Posterior cingulate gyrus (tissue), 11 donors: ENCODE measurements at places on chromosomes 12 and 14.

- no peak for DNase-seq
These were observed 170.9 kb upstream of the LMNTD1 start for GRCh38 chr12:25723921-25724491.

DNA sequence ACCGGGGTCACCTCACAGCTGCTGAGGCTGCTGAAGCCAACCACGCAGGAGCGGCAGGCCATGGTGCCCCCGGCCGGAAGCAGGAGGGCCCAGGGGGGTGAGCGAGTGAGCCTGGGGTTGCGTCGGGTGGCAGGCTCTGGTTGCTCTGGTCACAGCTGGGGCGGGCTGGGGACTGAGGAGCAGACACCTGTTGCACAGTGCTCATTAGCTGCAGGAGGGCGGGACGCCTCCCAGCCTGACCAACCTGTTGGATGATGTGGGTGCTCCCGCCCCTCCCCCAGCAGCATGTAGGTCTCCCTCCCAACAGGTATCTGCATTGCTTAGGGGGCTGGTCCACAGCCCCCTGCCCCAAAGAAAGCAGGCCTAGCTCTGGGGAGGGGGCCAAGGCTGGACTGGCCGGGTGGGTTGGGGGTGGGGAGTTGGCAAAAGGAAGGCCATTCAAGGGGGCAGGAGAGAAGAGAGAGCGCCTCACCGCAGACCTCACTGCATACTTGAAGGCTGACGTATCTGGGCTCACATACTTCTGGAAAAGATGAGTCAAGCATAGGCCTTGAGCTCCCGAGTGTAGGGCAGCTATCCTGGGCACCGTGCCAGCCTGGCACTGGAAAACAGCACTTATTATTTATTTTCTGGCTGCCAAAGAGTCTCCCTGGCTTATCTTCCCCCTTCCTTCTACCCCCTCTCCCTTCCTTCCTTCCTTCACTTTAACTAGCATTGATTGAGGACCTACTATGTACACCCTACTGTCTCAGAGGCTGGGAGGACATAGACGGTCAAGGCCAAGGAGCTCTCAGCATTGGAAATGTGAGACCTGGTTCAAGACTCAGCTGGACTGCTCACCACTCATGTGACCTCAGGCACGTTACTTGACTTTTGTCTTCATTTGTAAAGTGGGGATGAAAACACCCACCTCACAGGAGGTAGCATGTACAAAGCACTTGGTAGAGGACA lies at the start of gene KRT80:
Gene KRT80 (minus strand): TSS at position 174 of the 951 bp plus-strand sequence. CDS start 112 bp downstream, at position 62.
- no peak for DNase-seq

DNA sequence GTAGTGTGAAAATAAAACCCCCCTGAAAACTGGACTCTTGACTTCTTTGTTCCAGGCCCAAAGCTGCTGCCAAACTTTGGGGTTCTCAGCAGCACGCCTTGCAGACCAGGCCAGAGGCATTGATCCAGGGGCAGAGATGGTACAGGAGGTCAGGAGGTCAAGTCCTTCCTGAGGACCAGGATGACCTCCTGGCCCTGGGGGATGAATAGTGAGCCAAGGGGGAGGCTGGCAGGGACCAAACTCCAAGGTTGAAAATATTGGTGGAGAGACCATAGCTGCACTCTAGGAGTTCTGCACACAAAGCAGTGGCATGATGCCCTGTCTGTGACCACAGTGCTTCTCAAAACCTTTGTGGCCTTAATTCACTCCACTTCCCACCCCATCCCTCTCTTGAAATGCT lies 12.1 kb downstream of the SLC10A1 start:
- DNase-seq, result no peak

DNA sequence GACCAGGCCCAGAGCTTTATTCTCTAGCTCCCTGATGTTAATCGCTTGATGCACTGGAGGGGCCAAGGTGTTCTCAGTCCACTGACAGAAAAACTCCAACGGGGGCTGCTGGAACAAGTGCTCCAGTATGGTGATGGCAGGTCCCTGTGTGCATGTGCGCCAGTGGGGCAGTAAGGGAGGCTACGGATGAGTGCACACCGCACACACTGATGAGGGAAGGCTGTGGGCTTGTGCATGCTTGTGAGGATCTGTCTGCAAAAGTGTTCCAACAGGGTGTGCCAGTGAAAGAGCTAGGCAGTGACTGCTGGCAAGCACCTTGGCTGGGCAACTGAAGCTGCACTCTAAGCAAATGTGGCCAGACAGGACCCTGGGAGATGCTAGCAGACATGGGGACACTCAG lies 229.7 kb upstream of the FOXG1 start:
- no peak for DNase-seq

DNA sequence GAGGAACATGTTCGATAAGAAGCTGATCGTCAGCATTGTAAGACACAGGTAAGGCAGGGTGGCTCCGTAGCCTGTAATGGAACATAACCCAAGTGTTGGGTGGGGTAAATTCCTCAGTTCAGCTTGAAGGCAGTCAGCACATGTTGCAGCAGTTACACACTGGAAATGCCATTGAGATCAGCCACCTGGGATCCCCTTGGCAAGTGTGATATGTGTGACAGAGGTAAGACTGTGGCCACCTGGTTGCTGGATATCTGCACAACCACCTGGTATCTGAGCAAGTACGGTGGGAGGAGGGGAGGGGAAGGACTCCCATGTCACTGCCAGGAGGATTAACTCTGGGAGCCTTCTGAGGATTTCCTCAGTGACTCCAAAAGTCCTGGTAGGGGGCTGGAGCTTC lies 158.0 kb upstream of the CAND1 start:
- DNase-seq, result no peak

- DNase-seq, result no peak
These were observed 1.7 kb downstream of the HAL start for GRCh38 chr12:95994476-95994875.

GRCh38 chr12:53977596-53978445 lies 3.1 kb upstream of the HOTAIR start:
- DNase-seq, result no peak

GRCh38 chr12:14399871-14400270 lies 34.4 kb downstream of the ATF7IP start:
- DNase-seq, result no peak

- no peak for DNase-seq
These were observed 83.8 kb upstream of the HMGA2 start for GRCh38 chr12:65740506-65740872.

DNA sequence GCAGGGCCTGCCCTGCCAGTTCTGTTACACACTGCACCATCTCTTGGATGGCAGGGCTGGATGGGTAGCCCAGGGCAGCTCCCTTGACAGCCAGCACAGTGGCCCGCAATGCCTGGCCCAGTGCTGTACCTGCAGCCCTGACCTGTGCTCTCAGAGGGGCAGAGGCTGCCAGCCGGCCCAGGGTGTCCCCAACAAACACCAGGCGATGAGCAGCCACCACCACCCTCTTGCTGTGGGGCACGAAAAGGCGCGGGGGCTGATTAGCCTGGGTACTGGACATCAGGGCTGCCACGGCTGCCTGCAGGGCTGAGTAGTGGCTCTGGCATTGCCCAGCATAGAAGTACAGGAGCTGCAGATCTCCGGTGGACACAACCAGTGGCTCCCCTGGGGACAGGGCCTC lies 4.6 kb upstream of the SLC22A17 start:
- no peak for DNase-seq

- DNase-seq, result no peak
These were observed 227.3 kb upstream of the RTL1 start for GRCh38 chr14:101130861-101131260.

DNA sequence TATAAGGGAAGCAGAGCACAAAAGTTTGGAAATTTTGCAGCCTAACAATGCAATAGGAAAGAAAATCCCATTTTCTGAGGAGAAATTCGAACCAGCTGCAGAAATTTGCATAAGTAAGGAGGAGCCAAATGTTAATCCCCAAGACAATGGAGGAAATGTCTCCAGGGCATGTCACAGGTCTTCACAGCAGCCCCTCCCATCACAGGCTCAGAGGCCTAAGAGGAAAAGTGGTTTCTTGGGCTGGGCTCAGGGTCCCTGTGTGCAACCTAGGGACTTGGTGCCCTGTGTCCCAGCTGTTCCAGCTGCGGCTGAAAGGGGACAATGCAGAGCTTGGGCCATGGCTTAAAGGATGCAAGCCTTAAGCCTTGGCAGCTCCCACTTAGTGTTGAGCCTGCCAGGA lies 190.0 kb downstream of the MDGA2 start:
- DNase-seq, result no peak

GRCh38 chr12:27549236-27549800 lies 25.3 kb downstream of the PPFIBP1 start:
- DNase-seq, result no peak

- DNase-seq, result no peak
These were observed 4.6 kb upstream of the BIN2 start for GRCh38 chr12:51328587-51328986.

GRCh38 chr12:87828382-87828973 lies 200.7 kb downstream of the C12orf50 start:
- no peak for DNase-seq

- DNase-seq, result peak; percentile 86
These were observed 204.4 kb downstream of the TMX1 start for GRCh38 chr14:51444353-51445000.

GRCh38 chr12:22117563-22118237 lies 71.7 kb downstream of the CMAS start:
- DNase-seq, result no peak

DNA sequence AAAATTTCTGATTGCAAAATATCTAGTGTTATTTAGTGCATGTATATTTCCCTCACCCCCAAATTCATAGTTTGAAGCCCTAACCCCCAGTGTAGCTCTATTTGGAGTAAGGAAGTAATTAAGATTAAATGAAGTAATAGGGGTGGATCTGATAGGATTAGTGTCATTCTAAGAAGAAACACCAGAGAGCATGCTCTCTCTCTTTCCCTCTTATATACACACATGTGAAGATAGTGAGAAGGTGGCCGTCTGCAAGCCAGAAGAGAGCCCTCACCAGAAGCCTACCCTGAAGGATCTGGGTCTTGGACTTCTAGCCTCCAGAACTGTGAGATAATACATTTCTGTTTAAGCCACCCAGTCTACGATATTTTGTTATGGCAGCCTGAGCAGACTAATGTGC lies 120.3 kb downstream of the TMEM30B start:
- DNase-seq, result no peak

DNA sequence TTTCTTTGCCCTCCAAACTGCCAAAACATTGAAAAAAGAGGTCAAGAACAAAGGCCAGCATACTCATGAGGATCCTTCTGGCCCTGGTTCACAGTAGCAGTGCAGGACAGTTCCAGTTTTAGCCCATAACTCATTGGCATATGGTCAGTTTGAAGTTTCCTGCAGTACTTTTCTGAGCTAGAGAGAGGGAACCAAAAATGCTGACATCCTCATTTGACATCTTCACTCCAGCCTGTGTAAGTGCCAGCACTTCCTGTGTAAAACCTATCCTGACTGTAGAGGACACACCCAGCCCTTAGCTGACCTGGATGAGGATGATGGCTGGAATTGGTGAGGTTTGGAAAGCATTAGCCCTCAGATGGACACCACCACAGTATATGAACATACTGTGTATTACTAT lies 84.1 kb downstream of the FGD4 start:
- DNase-seq, result no peak

DNA sequence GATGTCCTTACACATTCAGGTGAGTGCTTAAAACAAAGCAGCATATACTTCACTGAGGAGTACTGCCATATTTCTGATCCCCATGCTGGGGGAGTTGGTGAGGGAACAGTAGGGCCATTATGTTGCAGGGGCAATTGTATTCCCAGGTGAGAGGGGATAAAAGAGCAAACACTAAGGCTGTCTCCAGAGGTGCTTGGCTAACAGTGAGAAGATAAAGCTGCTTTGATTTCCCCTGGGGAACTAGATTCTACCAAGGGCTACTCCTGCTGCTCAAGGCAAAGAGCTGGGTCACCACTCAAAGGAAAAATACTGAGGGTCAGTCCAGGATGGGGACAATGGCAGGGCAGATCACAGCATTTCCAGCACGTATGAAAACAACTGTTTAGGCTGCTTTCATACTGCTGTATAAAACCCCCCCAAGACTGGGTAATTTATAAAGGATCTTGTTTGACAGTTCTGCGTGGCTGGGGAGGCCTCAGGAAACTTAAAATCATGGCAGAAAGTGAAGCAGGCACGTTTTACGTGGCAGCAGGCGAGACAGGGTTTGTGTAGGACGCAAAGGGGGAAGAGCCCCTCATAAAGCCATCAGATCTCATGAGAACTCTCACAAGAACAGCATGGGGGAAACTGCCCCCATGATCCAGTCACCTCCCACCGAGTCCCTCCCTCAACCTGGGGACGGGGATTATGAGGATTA lies 47.8 kb upstream of the OR5AU1 start:
- DNase-seq, result no peak

DNA sequence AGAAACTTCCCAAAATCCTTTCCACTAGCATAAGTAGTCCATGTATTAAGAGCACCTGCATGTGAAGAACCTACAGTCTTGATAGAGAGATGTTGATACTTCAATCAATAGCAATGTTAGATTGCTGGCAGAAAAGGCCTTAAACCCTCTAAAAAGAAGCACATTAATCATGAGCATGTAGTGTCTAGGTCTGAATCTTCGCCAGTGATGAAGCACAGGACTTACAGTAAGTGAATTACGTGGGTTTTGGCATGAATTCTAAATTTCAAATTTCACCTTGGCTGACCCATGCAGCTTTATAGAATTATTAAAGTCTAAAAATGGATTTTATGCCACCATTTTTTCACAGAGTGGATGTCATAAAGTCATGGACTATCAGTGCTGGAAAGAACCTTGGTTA lies 791.6 kb upstream of the NOVA1 start:
- DNase-seq, result no peak

- DNase-seq, result peak; percentile 22
These were observed 34.0 kb downstream of the CHGA start for GRCh38 chr14:92956961-92957360.

- DNase-seq, result no peak
These were observed 942.7 kb upstream of the MDGA2 start for GRCh38 chr14:48618057-48618456.

DNA sequence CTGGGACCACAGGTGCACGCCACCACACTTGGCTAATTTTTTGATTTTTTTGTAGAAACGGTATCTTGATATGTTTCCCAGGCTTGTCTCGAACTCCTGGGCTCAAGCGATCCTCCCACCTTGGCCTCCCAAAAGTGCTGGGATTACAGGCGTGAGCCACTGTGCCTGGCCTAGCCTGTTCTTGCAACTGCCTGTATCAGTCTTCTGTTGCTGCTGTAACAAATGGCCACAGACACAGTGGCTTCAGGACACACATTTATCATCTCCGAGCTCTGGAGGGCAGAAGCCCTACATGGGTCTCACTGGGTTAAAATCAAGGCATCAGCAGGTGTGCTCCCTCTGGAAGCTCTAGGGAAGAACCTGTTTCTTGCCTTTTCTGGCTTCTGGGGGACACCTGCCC lies 79.9 kb upstream of the NCOR2 start:
- DNase-seq, result no peak

- DNase-seq, result no peak
These were observed 159.3 kb downstream of the DACT1 start for GRCh38 chr14:58797010-58797429.

GRCh38 chr12:12880537-12880936 lies 10.8 kb upstream of the GPRC5A start:
- no peak for DNase-seq

DNA sequence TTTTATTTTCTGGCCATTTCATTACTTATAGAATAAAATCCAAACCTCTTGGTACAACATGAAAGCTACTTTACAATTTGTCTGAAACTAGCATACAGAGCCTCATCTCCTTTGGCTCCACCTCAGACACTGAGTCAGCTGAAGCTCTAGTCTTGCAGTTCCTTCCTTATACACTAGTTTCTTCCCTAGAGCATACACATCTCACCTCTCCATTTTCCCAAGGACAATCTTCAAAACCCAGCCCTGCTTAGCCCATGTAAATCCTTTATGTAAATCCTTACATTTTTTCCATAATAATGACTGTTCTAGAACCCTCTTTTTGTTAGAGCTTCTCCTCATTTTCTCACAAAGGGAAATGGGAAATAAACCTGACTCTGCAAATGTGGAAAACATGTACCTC lies 463.4 kb downstream of the SLC16A7 start:
- DNase-seq, result no peak
